Activated CD4-positive, alpha-beta T cell treated with anti-CD3 and anti-CD28 coated beads for 1 hour (primary cell): ENCODE measurements at places on chromosomes 11 and 22.

DNA sequence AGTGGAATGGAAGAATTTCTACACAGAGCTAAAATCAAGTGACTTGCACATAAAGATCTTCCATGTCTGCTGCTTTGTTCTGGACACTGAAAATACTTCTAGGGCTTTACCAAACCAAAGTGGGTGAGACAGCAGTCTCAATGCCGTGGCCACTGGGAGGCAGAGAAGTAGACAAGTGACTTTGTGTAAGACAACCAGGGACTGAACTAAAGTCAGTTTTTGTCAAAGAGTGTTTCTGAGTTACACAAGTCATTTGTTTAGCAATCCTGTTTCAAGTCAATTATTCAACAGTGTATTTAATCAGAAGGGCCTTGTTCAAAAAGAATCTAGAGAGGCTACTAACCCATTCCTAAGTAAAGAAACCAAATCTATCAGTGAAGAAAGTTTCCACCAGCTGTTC is 46.6 kb downstream of the TCP11L1 start:
- no peak for DNase-seq

- DNase-seq = no peak
Measured at GRCh38 chr11:4370166-4370565, 2.0 kb upstream of the OR52B4 start.

- DNase-seq = no peak
Measured at GRCh38 chr11:117366248-117366647, 38.6 kb downstream of the CEP164 start.

GRCh38 chr11:73163638-73164174 is 21.6 kb upstream of the FCHSD2 start:
- DNase-seq = no peak

- DNase-seq = no peak
Measured at GRCh38 chr11:99920956-99921355, 766.1 kb upstream of the ARHGAP42 start.

GRCh38 chr11:106961518-106961917 is 56.8 kb downstream of the GUCY1A2 start:
- DNase-seq = no peak

DNA sequence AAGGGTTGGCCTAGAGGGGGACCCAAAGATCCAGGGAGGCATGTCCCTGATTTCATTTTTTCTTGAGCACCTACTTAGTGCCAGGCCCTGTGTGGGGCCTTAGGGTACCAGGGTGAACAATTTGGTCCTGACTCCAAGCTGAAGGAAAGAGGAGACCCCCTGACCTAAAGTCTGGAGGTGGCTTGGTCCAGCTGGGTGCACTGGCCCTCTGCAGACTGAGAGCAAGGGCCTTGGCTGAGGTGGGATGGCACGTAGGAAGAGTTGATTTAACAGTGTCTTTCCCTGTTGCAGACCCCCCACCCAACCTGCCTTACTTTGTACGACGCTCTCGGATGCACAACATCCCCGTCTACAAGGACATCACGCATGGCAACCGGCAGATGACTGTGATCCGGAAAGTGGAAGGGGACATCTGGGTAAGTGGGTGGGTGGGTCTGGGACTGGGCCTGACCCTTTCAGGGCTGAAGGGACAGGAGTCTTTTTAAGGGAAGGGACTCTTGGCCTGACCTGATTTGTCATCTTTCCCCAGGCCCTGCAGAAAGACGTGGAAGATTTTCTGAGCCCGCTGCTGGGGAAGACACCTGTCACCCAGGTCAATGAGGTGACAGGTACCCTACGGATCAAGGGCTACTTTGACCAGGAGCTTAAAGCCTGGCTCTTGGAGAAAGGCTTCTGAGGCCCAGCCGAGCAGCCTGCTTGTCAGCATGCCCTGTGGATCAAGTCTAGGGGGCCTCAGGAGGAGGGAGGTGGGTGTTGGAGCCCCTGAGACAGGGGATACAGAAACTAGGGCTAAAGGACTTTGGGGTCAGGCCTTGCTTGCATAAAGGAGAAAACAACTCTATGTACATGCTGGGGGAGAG is 3.3 kb downstream of the MRPL49 start:
- DNase-seq = no peak

DNA sequence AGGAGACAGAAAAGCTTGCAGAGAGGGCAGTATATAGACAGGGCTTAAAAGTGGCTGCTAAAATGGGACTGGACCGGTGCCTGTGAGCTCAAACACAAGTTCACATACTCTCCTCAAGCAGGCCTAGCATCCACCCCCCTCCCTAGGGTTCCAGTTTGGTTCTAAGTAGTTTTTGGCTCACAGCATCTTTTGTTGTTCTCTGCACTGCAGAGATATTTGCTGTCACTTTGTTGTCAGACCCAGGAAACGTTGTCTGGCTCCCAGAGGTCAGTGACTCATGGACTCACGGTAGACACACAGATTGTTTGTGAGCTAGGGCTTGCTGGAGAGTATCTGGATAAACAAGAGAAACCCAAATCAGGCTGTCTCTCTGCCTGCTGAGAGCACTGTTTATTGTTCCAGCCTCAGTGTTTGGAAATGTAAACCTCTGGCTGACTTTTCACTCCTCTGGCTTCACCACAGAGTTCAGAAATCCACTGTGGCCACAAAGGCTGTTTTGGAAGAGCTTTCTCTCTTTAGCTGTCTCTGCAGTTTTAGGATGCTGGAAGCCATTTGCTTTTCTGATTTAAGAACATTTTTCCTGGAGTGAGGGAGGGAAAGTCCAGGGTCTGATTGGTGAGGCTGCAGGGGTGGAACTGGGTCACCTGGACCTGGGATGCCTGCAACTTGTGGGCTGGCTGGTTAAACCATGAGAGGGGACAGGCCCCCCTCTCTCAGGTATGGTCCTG is 303.7 kb upstream of the PLET1 start:
- no peak for DNase-seq

DNA sequence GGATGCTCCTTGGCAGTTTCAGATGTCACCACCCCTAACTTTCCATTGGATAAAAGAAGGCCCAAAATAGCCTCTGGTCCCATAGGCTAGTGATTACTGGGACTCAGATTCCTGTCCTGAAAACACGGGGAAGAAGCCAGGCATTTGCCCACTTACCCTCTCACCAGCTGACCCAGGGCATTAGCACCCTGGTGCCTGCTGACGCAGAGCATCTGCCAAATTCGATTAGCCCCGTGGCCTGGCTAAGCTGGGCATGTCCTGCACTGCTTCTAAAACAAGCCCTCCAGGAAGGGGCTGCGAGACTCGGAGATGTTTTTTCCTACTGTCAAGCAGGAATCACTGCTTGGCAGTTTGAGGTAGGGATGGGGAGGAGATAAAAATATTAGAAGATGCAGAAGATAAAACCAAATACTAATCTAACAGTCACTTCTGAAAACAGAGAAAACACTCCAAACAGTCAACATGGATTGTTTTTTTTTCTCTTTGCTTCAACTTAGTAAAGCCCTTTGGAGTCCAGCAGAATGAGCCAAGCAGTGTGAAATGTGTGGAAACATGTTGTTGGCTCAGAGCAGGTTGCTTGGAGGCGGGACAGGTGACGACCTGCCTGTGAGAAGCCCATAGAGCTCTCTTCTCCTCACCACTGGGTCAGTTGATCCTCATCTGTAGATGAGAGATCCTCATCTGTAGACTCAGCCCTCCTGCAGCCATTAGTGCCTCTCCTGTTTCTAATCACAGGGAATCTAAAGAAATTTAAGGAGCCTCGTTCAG is 54.0 kb downstream of the BDNF start:
- DNase-seq = no peak

GRCh38 chr11:76824980-76825725 is 35.6 kb upstream of the ACER3 start:
- no peak for DNase-seq

- DNase-seq = no peak
Measured at GRCh38 chr11:112085822-112086421, 634 bp downstream of the TIMM8B start.

DNA sequence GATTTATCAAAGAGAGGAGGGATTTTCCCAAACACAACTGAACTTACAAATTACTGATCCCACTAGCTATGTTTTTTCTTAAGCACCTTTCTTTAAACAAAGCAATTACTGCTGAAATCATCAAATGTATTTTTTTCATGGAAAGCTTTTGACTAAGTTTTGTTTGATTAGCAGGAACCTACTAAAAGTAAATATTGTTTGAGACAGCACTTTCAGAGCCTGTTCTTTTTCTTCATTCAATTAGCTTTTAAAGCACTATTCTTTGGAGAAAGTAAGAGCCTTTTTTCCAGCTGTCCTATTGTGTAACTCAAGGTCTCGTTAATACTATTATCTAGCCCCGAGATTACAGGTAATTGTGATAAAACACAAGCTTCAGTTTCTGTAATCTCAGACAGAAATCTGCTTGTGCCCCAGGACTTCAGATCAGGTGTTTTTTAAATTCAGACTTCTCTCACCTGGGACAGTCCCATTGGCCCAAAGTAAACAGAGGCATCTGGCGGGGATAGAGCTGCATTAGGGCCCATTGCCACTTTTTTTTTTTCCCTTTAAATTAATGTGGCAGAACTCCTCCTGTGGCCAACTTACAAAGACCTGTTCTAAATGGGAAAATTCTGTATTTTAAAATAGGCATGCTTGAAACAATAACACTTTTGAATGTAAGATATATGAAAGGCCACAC is 11.0 kb downstream of the CSTPP1 start:
- DNase-seq = no peak

GRCh38 chr11:11178671-11179638 is 174.1 kb downstream of the CSNK2A3 start:
- DNase-seq = no peak

DNA sequence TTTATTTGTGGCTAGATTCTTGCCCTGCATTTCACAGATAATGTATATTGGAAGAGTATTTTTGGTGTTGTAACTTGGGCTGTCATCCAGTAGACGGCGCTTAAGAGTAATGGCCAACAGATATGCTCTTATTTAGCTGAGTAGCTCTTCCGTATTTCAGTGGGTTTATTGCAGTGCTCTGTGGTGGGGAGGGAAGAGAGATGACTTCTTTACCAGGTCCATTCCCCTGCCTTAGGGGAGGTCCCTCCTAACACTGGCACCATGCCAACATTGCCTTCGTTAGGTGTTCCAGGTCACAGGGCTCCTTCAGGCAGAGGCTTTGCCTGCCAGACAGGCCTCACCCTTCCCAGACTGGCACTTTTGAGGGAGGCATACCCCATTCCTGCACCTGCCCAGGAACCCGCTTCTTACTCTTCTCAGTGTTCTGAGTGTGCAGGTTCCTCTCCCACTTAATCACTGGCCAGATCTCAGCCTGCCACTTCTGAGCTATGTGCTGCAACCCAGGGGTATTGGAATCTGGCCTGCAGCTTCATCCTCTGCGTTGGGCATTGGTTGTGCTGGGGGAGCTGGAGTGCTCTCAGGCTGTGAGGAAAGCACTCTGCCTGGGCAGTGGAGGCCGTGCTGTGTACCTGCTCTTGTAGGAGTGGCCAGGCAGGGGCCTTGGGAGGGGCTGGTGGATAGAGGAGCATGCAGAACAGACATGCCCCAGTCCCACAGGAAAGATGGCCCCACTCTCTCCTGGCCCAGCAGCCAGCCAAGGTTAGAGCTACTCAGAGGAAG is 29.4 kb upstream of the SLN start:
- DNase-seq = no peak

GRCh38 chr11:116981266-116981885 is 116.9 kb downstream of the SIK3 start:
- DNase-seq = no peak

DNA sequence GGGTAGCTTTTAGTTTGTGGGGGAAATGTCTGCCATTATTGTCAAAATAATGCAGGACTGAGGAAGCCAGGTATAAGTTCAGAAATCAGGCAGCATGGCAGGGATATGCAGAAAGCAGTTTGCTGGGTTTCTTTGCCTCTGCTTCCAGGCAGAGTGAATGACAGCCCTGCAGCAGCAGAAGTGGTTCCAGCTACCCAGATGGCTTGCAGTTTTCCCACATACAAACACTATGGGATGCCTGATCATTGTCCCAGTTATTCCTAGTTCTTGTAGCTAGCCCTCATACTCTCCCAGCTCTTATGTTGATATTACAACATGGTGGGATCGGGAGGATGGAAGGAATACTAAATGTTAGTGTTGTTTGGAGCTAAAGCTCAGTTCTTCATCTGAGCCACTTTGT is 2.8 kb upstream of the DIXDC1 start:
- no peak for DNase-seq

DNA sequence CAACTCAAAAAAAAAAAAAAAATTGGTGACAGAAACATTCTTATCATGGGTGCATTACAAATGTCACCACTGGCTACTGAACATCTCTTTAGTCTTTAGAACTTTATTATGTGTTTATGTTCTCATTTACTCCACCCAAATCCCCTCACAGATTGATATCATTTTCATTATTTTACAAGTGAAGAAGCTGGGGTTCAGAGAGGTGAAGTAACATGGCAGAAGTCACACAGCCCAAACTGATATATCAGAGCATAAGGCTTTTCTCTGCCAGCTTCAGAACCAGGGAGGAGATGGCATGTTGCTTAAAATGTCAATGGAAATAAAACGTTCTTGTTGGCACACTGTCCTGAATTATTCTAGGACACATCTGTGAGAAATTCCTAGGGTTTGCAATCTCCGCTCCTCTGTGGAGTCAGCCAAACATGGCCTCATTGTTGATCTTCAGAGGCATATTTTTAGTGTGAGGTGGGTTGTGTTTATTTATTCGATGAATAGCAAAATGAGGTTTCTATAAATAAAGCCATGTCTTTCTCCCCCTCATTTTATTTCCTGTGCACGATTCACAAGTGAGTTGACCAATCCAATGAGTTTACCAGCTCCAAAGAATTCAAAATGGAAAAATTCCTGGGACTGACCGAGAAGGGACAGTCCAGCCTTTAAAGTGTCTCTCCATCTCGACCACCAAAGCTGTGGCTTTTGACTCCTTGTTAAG is 72.9 kb upstream of the ANO1 start:
- DNase-seq = no peak

DNA sequence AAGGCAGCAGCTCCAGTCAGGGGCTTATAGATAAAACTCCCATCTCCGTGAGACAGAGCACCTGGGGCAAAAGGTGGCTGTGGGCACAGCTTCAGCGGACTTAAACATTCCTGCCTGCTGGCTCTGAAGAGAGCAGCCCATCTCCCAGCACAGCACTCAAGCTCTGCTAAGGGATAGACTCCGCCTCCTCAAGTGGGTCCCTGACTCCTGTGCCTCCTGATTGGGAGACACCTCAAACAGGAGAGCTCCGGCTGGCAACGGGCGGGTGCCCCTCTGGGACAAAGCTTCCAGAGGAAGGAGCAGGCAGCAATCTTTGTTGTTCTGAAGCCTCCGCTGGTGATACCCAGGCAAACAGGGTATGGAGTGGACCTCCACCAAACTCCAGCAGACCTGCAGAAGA is 279.4 kb downstream of the LARGE1 start:
- DNase-seq = no peak

GRCh38 chr11:73145986-73146575 is 4.0 kb upstream of the FCHSD2 start:
- no peak for DNase-seq

GRCh38 chr22:22941831-22942510 is 54.4 kb downstream of the IGLL5 start:
- DNase-seq = no peak
